Spinal cord (tissue), 10 donors: ENCODE measurements at places on chromosomes 3 and 15.
A peak's percentile ranks its signal among the peaks of the same experiment; 100 is the strongest.

- DNase-seq, result no peak
Measured at GRCh38 chr3:167777356-167777755, 41.8 kb downstream of the SERPINI1 start.

- DNase-seq, result no peak
Measured at GRCh38 chr3:119819806-119820205, 37.9 kb downstream of the NR1I2 start.

DNA sequence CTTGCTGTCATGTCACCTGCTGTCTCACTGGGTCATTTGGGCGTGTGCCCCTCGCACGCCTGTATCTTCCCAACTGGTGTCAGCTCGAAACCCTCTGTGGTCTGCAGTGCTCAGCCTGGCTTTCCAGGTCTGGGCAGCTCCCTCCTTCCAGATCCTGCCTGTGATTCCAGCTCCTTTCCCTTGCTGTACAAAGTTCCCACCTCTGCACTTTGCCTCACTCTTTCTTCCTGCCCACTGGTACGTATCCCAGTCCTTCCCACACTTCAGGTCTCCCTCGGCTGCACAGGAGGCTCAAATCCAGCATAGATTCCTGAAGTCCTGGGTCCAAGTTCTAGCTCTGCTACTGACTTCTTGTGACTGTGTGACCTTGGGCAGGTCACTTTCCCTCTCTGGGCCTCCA lies 2.1 kb upstream of the PAQR5 start:
- DNase-seq, result no peak

- no peak for DNase-seq
Measured at GRCh38 chr15:62603742-62604141, 438.7 kb upstream of the C2CD4B start.

DNA sequence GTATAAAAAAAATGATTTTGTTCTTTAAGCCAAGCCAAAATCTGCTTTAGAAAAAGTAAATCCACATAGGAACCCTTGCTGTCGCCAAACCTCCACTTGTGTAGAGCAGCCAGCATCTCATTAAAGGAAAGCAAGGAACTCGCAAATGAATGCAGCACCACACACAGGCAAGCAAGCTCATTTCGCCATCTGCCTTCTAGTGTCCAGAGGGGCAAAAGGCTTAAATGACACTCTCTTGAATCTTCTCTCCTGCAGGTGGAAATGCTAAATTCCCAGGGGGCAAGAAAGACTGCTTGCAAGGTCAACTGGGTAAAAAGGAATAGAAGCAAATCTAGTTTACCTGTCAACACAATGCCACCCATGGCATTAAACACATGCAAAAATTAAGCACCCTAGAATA lies 2.4 kb downstream of the MB21D2 start:
- DNase-seq, result peak; percentile 92

- DNase-seq, result peak; percentile 20
Measured at GRCh38 chr3:98655666-98656065, 62.3 kb upstream of the CPOX start.

- no peak for DNase-seq
Measured at GRCh38 chr15:26595611-26596010, 177.3 kb downstream of the GABRB3 start.

- no peak for DNase-seq
Measured at GRCh38 chr3:72163809-72164634, 379.1 kb upstream of the PROK2 start.

DNA sequence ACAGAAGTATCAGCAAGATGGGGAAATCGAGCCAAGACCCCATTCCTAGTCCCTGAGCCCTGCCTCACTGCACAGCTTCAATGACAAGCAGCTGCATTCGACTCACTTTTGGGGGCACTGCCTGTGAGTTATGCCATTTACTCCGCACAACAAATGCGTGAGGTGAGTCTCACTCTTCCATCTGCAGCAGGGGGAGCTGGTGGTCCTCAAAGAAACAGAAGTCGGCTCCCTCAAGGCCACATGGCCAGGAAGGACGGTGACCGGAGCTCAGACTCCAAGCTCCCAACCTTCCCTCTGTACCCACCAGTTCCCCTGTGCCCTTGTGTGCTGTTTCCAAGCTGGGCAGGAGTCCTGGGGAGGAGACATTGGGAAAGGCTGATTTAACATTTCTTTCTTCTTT lies 127.7 kb upstream of the IQSEC1 start:
- DNase-seq, result peak; percentile 78

DNA sequence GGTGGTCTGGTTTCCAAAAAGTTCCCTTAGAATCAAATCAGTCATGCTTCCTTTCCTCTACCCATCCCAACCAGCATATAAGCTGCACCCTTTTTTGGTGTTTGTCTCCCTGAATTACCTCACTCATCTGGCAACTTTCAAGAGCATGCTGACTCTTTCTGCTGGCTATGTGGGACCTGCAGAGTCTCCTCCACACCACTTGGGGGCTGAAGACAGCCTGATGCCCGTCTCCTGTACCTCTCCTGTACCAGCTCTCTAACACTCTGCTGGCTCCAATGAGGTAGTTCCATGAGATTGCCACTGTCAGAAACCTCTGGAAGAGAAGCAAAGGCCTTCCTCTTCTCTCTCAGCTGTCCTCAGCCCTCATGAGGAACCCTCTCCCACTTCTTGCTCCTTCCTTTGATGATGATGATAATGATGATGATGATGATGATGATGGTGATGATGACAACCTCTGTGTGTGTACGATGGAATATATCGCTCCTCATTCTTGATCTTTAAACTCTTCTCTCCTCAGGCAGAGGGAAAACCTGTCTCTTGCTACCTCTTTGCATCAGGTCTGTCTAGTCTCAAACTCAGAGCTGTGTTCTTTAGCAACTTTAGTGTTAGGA lies 257.5 kb downstream of the ZNF621 start:
- DNase-seq, result no peak

GRCh38 chr3:105013657-105014056 lies 353.1 kb upstream of the ALCAM start:
- no peak for DNase-seq

DNA sequence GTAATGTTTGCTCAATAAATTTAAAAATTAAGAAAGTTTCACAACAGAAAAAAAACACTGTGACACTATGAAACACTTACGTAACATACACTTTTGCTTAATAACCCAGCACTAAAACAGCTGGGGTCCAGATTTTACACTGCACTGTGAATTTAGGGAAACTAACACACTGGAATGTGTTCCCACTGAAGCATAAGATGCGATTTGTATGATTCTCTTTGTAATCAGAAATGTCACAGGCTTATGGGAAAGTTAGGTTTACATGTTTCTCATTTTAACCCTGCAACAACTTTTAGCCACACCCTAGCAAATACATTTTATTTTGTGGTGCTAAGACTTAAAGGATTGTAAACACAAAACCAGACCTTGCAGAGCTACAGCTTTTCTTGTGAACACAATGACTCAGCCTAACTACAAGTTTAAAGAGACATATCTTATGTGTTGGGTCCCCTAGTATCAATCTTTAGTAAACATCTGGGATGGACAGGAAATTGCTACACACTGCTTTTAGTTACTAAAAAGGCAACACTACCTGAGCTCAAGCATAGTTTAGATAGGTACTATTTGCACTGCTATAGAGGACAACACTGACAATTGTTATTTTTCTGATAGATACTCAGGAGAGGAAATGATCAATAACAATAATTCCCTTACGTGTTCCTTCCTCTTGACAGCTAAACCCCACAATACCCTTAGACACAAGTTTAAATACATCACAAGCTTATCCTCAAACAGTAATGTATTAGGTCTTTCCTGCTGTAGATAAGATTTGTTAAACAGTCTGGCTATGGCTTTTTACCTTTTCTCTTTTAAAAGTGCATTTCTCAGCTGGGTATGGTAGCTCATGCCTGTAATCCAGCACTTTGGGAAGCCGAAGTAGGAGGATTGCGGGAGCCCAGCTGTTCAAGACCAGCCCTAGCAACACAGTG lies 3.8 kb downstream of the PLD1 start:
- no peak for DNase-seq

DNA sequence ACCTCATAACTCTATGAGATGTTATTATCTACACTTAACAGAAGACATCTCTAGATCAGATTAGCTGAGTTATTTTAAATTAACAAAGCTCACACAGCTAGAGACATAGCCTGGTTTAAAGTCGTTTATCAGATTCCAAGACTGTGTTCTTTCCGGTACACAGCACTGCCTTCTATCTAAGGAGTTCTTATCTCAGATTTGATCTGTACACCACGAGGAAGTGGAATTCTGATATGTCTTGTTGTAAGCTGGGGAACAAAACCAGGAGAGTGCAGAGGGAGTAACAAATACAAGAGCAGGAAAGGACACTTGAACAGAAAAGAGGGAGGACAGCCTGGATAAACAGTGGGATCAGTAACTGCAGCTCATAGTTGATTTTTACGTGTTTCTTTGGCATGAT lies 61.7 kb upstream of the KCNMB2 start:
- DNase-seq, result no peak

GRCh38 chr3:192545333-192545732 lies 182.0 kb downstream of the FGF12 start:
- no peak for DNase-seq

GRCh38 chr15:48046813-48047438 lies 73.9 kb upstream of the SLC24A5 start:
- no peak for DNase-seq

DNA sequence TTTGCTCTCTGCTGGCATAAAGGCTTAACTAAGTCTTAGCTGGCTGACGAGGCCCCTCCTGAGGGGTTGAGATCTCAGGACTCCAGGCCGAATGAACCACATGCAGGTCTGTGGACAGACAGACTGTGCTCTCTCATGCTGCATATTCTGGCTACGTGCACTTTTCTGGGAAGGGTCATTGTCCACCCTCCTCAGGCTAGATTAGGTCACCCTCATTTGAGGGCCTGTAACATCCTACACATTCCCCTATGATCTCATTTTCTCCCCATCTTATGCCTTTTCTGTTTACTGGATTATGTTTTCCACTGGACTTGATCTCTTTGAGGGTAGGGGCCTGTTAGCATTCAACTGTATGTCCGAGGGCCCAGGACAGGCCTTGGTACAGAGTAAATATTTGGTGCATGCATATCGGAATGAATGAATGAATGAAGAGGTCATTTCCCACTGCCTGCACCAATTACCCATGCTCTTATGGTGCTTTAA lies 13.7 kb downstream of the EEFSEC start:
- no peak for DNase-seq

DNA sequence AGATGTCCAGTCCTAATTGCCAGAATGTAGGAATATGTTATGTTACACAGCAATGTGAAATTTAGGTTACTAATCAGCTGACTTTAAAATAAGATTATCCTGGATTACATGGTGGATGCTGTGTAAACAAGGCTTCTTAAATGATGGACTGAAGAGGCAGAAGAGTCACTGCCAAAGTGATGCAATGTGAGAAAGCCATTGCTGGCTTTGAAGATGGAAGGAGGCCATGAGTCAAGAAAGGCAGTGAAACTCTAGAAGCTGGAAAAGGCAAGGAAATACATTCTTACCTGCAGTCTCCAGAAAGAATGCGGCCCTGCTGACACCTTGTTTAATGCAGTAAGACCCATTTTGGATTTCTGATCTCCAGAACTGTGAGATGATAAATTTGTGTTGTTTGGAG lies 179.1 kb upstream of the ZPLD1 start:
- no peak for DNase-seq

GRCh38 chr15:77457905-77458265 lies 37.2 kb downstream of the HMG20A start:
- DNase-seq, result no peak

DNA sequence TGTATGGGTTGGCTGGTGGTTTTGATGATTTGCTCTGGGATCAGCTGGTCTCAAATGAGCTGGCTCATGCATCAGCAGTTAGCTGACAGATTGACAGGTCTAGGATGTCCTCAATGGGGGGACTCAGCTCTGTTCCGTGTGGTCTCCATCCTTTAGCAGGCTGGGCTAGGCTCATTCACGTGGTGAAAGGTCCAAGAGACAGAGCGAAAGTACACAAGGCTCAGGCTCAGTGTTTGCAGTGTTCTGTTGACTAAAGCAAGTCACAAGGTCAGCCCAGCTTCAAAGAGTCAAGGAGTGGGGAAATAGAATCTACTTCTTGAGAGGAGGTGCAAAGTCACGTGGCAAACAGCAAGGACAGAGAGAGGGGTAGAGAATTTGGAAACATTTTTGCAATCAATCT lies 126.5 kb upstream of the CMC1 start:
- DNase-seq, result no peak

- no peak for DNase-seq
Measured at GRCh38 chr3:66527246-66527645, 26.4 kb upstream of the LRIG1 start.

GRCh38 chr3:140822401-140823047 lies 119.1 kb upstream of the SLC25A36 start:
- peak; percentile 8 for DNase-seq

- peak; percentile 76 for DNase-seq
Measured at GRCh38 chr15:71743861-71744382, 66.4 kb upstream of the NR2E3 start.

DNA sequence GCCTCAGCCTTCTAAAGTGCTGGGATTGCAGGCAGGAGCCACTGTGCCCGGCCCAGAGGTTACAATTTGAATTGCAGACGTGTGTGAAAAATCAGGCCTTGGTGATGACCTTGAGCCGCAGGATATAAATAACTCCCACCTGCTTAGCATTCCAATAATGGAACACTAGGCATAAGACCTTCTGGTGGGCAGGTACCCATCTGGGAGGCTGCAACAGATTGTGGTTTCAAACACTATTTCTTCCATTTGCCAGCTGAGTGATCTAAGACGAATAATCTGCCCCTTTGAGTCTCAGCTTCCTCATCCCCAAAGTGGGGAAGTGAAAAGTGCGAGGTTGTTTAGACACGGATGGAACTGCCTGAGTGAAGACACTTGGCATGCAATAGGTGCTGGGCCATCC lies 47.7 kb upstream of the HERC1 start:
- no peak for DNase-seq

DNA sequence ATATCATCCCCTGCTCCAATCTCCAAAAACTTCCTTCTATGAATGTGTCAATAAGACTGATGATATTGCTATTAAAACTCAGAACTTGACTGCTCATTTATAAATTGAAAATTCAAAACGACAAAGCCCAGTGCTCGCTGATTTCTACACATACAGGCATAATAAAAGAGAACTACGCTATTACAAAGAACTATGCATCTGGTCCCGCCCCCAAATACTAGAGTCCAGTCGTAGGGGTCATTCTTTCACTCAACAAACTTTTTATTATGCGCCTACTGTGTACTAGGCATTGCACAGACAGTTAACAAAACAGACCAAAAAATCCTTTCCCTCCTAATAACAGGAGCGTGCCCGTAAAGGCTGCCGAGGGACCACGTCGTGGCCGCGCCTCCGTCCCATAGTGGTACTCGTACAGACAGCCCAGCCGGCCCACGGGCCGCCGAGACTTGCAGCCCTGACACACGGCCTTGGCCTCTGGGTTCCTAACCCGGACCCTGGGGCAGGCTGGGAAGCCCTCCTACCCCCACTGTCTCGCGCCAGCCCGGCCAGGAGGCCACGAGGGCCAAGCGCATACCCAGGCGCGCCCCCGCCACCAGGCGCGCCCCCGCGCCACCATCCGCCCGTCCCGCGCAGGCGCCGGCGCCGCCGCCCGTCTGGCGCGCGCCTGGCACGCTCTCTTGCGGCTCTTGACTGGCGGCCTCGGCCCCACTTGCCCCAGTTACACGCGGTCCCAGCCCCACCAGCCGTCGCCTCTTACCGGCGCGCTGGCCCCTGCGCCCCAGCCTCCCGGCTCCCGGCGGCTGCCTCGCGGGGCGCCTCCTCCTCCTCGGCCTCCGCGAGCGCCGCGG lies 757 bp downstream of the AVEN start:
- peak; percentile 60 for DNase-seq

- no peak for DNase-seq
Measured at GRCh38 chr3:118760585-118761290, 273.9 kb downstream of the IGSF11 start.
